Stimulated activated CD8-positive, alpha-beta memory T cell treated with anti-CD3 and anti-CD28 coated beads, Interleukin-15, amount 100 ng/mL, for 48 hours (primary cell): ENCODE measurements at places on chromosomes 2 and 18.

- no peak for DNase-seq
Measured at GRCh38 chr18:41543815-41544214, 411.2 kb upstream of the PIK3C3 start.

DNA sequence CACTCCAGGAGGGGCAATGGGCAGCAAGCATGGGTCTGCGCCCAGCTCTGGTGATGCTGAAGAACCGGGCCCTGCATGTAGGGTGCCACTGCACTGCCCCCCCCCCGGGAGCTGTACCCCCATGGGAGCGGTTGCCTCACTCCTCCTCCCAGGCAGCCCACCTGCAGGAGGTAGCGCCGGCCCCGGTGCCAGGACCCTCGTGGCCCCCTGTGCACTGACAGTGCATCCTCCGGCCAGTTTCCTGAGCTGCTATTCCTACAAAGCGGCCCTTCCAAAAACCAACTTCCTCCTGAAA is 109.4 kb downstream of the ZNF516 start:
- no peak for DNase-seq

GRCh38 chr2:28664120-28664842 is 87.3 kb upstream of the PPP1CB start:
- no peak for DNase-seq

DNA sequence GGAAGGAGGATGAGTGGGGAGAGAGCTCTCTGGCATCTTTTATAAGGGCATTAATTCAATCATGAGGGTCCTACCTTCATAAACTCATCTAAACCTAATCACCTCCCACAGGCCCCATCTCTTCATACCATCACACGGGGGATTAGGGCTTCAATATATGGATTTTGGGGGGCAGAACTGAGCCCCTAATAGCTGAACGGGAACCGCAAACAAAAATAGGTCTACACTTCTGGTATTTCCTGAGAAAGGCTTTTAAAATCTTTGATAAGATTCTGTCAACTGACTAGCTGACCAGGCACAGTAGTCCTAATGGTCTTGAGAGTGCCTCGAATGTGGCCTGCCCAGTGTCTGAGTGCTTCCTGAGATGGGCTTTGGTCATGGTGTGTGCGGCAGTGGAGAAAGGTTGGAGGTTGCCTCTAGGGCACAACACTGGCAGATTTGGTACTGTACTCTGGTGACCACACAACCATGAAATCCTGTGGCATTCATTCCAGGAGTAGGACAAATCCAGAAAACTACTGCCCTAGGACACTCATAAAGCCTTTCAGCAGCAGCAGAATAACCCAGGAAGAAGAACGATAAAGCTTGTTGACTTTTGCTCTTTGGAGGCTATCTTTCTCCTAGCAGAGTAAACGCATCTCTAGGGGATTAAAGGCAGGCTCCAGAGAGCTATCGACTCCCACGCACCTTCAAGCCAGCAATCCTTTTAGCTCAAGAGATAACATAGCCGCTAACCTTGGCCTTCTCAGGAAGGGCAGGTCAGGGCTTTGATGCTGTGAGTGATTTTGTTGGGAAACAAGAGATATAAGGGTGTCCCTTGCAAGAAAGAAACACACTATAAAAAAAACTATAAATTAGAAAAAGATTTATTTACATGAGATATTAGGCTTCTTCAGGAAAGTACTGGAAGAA is 12.3 kb upstream of the APOB start:
- DNase-seq: no peak

DNA sequence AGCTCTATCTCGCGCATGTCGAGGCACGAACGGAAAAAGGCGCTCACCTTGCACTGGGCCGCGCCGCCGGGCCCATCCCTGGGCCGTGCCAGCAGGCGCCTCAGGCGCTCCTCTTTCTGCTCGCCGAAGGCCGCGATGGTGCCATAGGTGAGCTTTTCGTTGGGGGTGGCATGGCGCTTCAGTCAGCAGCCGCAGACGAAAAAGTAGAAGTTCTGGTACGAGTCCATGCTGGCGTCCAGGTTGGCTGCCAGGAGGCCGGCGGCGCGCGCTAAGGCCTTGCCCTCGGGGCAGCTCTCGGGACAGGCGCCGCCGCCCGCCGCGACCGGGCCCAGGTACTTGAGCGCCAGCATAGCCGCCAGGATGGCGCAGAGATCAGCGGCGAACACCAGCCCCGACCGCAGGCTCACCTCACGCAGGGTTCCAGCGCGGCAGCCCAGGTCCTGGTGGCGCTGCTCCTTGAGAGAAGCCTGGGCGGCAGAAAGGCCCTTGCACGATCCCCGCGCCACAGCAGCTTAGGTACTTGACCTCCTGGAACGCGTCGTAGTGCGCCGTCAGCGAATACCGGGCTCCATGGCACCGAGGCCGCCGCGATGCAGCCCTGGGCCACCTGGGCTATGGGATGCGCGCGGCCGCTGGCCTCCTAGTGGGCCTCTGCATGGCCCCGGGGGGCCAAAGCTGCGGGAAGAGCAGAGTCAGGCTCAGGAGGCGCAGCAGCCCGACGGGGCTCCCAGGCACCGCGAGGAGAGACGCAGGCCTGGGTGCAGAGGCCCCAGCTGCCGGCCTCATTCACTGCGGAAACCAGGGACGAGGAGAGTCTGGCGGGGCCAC is 12.8 kb downstream of the ALPG start:
- no peak for DNase-seq

DNA sequence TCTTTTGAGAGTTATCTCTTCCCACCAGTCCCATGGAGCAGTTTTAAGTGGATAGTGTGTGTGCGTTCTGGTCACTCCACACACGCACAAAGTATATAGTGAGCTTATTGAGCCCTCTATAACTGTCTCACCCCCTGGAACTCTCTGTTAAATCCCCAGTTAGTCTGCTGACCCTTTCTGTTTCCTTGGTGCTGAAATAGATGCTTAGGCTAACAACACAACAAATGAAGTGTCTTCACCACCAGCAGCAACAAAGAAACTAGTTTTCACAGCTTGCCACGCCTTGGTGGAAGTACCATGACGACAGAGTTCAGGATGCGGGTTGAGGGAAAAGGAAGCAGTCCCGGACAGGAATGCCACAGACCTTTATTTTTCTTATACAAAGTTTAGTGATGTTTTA is 203.5 kb upstream of the TMEFF2 start:
- no peak for DNase-seq

GRCh38 chr2:54422072-54422581 is 34.0 kb upstream of the SPTBN1 start:
- peak; percentile 17 for DNase-seq

GRCh38 chr2:134287323-134287722 is 33.5 kb downstream of the MGAT5 start:
- DNase-seq: no peak

- DNase-seq: no peak
Measured at GRCh38 chr2:69674316-69674670, 30.8 kb upstream of the AAK1 start.

GRCh38 chr2:111653913-111654312 is 230.1 kb downstream of the ANAPC1 start:
- no peak for DNase-seq

GRCh38 chr2:234476766-234477165 is 20.1 kb downstream of the ARL4C start:
- DNase-seq: no peak

DNA sequence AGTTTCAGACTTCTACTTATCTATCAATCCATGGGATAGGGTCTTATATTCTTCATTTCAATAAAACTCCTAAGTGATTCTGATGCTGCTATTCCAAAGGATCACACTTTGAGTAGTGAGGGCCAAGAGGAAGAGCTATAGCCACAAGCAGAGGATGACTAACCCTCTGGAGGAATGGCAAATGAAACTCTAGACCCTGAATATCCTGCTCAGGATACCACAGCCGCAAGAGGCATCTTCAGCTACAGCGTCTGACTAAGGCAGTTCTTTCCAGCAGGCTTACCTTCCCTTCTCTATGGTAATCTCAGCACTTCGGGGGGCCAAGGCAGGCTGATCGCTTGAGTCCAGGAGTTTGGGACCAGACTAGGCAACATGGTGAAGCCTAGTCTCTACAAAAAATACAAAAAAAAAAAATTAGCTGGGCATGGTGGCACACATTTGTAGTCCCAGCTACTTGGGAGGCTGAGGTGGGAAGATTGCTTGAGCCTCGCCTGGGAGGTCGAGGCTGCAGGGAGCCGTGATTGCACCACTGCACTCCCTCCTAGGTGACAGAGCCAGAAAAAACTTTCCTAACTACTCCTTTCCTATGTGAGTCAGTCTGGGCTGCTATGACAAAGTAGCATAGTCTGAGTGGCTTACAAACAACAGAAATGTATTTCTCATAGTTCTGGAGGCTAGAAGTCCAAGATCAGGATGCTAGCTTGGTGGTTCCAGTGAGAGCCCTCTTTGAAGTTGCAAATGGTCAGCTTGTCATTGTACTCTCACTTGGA is 371.9 kb downstream of the IRS1 start:
- no peak for DNase-seq

GRCh38 chr2:164937864-164938401 is 17.4 kb downstream of the SLC38A11 start:
- no peak for DNase-seq

GRCh38 chr2:56132138-56132537 is 51.7 kb upstream of the CCDC85A start:
- no peak for DNase-seq

- DNase-seq: no peak
Measured at GRCh38 chr2:60472663-60473289, 80.7 kb downstream of the BCL11A start.

DNA sequence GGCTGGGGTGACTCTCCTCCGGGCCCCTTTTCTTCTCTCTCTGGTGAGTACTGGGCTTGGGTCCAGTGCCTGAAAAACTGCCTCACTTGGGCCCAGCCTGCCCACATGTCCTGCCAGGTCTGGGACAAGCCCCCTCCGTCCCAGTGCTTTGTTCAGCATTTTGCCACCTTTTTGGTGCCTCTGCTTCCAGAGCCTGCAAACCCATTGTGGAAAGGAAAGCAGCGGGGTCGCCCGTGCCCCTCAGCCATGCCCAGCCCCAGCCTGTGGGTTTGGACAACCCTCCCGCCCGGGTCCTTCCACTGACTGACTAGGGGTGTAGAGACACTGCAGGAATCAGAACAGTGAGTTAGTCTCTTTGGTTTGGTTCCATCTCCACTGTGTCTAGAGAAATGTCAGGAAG is 140.7 kb upstream of the ALKAL2 start:
- no peak for DNase-seq

DNA sequence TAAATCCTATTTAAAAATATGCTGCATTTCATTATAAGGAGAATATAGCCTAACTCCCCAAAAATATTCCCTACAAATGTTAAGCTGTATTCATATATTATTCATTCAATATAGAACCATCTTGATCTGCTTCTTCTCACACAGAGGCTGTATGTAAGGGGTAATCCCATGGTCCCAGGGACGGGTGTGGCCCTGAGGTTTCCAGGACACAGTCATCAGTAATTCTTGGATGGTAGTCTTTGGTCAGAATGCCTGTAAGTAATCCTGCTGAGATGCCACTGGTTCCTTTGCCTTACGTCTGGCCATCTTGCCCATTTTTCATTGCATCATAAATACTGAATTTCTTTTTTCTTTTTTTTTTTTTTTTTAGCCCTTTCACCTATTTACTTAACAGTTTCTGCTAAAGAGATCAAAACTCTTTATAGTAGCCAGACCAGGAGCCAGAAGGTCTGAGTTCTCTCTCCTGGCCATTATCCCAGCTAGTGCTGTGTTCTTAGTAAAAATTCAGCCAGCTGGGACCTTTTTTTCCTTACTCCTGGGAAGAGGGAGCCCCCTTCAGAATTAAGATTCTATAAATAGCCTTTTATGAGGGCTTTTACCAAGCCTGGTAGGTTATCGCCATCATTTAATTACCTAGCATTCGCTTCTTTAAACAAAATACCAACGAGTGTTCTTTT is 134.9 kb downstream of the SOX11 start:
- DNase-seq: no peak

DNA sequence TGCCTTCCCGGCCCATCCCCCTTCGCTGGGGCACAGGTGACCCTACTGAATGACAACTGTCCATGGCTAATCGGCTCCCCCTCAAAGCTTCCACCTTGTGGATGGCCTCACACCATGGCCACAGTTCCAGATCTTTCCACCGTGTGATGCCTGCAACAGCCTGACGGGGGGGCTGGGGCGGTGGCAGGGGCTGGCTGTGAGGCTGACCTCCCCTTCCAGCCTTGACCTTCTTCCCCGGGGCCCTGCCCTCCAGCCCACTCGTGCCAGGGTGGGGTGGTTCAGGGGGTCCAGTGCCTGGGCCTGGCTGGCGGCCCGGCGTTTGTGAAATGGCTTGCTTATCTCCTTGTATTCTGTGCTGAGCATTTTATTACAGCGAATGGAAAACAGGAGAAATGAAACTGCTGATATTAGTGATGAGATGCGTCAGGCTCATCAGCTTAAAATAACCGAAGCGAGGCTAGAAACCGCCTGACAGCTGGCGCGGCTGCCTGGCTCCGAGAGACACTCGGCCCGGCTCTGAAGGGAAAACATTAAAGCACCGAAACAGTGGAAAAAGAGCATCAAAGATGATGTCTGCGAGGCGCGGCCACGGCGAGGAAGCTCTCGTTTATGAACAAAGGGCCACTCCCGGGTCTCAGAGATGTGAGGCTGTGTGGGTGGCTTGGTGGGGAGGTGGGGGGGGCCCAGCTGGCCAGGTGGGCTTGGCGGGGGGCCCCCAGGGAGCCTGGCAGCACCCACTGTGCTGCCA is 916 bp upstream of the PDCD1 start:
- DNase-seq: peak; percentile 69

GRCh38 chr2:44708661-44709000 is 232.9 kb upstream of the SIX3 start:
- no peak for DNase-seq

- no peak for DNase-seq
Measured at GRCh38 chr2:18630541-18630940, 41.2 kb upstream of the NT5C1B start.

DNA sequence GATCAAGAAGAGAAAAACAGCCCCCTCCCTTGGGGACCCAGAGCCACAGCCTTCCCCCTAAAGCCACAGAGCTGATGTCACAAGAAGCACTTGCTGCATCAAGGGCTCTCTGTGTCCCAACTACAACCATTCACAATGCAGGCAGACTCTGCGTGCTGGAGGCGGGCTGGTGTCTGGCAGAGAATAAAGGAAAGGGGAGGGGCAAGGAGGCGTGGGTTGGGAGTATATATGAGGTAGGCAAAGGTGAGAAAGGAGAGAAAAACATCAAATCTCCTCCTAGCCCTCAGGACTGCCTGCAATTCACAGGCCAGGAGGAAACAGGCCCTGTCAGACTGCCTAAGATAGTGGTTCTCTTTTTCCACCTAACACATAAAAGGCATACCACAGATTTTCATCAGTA is 48.8 kb upstream of the IHH start:
- peak; percentile 44 for DNase-seq
